Common myeloid progenitor, CD34-positive (primary cell): ENCODE measurements at places on chromosomes 16 and 17.
A peak's percentile ranks its signal among the peaks of the same experiment; 100 is the strongest.

DNA sequence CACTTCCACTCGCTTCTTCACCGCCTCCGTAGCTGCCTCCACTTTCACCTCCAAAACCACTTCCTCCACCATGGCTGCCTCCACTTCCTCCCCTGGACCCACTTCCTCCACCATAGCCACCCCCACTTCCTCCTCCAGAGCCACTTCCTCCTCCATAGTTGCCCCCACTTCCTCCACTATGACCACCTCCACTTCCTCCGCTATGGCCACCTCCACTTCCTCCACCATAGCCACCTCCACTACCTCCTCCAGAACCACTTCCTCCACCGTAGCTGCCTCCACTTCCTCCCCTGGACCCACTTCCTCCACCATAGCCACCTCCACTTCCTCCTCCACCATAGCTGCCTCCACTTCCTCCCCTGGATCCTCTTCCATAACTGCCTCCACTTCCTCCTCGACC, 4.5 kb downstream of the KRT9 start:
- no peak for DNase-seq

DNA sequence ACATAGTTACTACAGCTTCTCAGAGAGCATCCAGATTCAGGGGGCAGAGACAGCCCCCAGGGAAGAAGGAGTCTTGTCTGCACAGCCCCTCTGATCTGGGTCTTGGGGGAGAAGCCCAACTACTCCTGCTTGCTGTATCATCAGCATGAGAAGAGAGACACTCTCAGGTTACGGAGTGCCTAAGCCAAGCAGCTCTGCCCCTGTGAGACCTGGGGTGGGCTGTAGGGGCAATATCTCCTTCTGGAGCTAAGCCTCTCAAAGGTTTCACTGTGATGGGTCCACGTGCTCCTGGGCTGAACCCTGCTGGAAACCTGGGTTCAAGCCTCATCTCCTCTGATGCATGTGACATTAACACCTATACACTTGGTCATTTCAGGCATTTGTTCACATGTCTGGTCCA, 123.2 kb downstream of the CPPED1 start:
- no peak for DNase-seq

- no peak for DNase-seq
Observed at GRCh38 chr16:1635070-1635469, 22.9 kb downstream of the CRAMP1 start.

DNA sequence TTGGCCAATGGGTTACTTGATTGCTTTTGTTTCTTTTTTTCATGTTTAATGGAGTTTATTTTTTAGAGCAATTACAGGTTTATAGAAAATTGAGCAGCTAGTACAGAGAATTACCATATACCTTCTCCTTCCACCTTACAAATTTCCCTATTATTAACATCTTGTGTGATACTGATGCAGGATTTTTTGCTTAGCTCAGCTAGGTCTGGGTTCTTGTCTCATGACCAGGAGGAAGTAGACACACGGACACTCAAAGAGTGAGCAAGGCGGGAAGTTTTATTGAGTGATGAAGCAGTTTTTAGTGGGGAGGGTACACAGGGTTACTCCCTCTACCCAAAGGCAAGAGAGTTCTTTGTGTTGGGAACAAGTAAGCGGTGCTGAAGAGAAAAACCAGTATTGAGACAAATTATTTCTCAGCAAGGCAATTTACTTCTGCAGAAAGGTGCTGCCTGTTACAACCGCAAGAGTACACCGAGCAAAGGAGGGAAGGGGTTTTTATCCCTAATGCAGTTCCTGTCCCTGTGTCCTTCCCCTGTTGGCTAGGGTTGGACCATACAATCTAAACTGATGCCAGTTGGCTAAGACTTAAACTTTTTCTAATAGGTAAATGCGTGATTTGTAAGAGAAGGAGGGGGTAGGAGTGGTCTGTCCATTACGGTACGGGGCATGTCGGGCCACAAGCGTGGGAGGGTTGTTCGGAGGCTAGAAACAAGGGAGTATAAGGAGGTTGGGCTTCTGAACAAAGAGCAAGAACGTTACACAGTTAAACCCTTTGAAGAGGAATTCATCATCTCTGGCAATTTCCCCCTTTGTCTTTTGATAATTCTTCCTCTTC, 26.9 kb downstream of the SEC14L1 start:
- DNase-seq, result peak; percentile 40

DNA sequence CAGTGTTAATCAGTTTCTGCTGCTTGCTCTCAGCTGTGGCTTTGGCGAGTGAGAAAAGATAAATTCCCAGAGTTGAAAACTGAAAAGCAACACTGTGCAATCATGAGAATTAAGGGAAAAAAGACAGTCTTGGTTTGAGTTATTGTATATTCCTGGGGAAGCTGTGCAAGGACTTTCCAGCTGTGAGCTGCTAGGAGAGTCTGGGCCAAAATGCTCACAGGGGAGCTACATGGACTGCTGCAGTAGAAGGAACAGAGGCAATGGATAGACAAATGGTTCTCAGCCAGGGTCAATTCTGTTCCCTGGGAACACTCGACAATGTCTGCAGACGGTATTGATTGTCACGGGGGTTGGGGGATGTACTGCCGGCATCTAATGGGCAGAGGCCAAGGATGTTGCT, 102.0 kb upstream of the ADAMTS18 start:
- DNase-seq, result no peak

- no peak for DNase-seq
Observed at GRCh38 chr17:16661217-16661616, 7.6 kb upstream of the ZNF624 start.

- DNase-seq, result no peak
Observed at GRCh38 chr16:28217326-28217725, 5.6 kb upstream of the XPO6 start.

GRCh38 chr16:85824161-85825135, 25.0 kb downstream of the COX4I1 start:
- DNase-seq, result no peak

DNA sequence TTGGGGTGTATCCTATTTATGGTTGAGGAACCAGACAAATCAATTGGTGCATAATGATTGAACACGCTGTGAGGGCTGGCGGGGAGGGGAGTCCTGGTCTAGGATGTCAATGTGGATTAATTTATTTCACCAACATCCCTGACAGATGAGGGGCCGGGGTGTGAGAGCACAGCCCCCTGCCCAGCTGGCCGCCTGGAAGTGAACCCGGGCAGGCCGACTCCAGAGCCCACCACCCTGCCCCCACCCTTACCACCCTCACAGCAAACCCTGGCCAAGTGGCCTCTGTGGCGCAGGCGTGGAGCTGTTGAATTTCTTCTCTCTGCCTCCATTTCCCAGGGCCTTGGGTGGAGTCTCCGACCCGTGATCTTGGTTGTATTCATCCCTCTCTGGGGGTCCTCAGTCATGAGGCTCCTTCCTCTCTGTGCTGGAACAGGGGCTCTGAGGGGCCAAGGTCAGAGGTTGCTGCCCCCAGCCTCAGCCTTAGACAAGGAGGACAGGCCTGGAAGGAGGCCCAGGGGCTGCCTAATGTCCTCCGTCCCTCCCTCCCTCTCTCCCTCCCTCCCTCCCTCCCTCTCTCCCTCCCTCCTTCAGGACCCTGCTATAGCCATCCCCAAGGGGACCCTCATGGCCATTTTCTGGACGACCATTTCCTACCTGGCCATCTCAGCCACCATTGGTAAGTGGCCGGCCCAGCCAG, 12.6 kb downstream of the SLC12A3 start:
- no peak for DNase-seq

GRCh38 chr16:30621765-30622164, 11.6 kb upstream of the ZNF689 start:
- no peak for DNase-seq

- peak; percentile 30 for DNase-seq
Observed at GRCh38 chr17:65794572-65794971, 233.1 kb upstream of the AXIN2 start.

- no peak for DNase-seq
Observed at GRCh38 chr16:28285649-28286048, 6.7 kb upstream of the SBK1 start.

- DNase-seq, result no peak
Observed at GRCh38 chr16:28098171-28098958, 34.9 kb upstream of the GSG1L start.

DNA sequence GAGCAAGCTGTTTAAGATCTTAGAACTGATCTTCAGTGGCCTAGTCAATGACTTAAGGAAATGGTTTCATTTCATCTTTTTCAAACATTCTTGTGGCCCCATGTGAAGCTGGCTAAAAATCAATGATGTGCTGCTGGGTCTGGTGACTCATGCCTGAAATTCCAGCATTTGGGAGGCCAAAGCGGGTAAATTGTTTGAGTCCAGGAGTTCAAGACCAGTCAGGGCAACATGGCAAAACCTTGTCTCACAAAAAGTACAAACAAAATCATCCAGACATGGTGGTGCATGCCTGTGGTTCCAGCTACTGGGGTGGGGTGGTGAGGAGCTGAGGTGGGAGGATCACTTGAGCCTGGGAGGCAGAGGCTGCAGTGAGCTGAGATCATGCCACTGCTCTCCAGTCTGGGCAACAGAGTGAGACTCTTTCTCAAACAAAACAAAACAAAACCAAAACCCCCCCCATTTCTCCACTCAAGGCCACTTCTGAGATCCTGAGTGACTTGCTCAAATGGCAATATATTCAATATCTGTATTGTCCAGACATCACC, 17.4 kb upstream of the COL1A1 start:
- DNase-seq, result no peak

DNA sequence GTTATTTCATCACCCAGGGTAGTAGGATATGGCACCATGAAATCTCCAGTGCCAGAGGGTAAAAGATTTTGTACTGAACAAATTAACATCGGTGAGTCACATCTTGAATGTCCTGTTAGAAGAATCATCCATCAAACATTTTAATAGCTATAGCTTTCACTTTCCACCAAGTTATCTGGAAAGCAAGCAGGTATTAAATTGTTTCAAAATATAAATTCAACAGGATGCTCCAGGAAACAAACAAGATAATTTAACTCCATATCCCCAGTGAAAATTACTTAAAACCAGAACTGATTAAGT, 2.4 kb downstream of the VEZF1 start:
- DNase-seq, result peak; percentile 42

GRCh38 chr17:11273596-11273995, 32.6 kb downstream of the SHISA6 start:
- DNase-seq, result no peak

DNA sequence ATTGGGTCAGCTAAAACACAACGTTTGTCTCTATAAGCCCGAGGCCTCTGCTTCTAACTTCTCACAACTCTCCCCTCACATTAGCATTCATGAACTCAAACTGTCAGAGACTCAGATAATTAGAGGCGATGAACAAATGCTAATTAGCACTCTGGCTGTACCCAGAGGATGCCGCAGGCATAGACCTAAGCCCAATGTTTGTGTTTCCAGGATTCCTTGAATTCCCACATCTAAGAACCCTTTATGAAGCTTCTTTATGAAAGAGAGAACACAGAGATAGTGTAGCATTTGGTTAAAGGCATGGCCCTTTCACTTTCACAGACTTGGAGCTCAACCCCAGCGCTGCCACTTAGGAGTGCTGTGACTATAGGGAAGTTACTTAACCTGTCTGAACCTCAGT, 512.2 kb downstream of the GRIN2A start:
- DNase-seq, result no peak

GRCh38 chr17:21417921-21418320, 41.8 kb downstream of the KCNJ12 start:
- DNase-seq, result no peak

DNA sequence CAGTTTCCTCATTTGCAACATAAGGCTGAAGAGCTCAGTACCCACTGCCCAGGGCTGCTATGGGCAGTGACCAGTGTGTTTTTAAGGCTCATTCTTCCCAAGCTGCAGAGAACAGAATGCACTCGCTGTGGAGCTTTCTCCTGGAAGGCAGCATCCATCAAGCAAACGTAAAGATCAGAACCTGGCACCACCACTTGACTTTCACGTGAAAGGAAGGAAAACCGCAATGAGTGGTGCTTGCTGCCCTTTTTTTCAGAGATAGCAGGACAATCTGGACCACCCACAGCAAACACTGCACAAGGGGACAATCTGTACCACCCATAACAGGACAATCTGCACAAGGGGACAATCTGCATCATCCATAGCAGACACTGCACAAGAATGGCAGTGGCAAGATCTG, 11.2 kb downstream of the CSNK1D start:
- no peak for DNase-seq

GRCh38 chr16:4213737-4214136, 28.1 kb downstream of the SRL start:
- no peak for DNase-seq

GRCh38 chr17:73184136-73184993, 8.5 kb upstream of the COG1 start:
- peak; percentile 28 for DNase-seq

GRCh38 chr16:10835281-10835931, 16.8 kb upstream of the TVP23A start:
- DNase-seq, result no peak

DNA sequence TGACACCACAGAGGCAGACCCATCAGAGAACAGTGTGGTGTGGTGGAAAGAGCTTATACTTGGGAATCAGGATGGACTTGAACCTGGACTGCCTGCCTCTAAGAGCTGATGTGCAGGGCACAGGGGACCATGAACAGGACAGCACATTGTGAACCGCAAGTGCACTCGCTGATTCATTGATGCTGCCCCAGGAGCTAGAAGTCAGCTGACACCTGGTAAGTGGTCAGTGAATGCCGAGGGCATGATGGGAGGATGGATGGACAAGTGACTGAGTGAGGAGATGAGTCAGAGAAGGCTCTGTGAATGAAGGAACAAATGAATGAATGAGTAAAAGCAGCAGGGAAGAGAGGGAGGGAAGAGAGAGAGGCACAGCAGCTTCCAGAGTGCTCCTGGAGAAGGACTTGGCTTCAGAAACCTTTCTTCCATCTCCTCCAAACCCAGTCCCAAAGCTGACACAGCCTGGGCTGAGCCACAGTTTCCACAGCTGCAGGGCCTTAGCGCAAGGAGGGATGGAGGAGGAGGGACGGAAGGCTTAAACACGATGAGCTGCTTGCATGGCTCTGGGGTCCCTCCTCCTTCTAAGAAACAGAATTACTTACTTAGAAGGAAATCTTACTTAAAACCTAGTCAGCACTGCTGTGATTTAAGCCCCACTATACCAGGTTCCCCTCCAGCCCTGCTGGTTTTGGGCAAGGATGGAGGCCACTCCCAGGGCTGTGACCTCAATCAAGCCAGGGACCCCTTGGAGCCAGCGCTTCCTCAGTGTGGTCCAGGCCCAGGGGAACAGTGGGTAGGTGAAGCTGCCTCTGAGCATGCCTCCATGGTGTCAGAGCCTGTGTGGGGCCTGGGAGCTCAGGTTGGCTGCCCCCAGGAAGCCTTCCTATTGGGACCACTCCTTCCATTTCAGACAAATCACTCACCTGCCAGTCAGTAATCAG, 184.6 kb downstream of the TMEM132E start:
- no peak for DNase-seq
